Gastroesophageal sphincter (tissue), 4 donors: ENCODE measurements at places on chromosomes 3 and 15. TPM values are rescaled to one million over a fixed set of nuclear protein-coding genes. Genes with fewer than 3 reads are reported as not detected.
A peak's percentile ranks its signal among the peaks of the same experiment; 100 is the strongest.

Gene LMAN1L
- total RNA-seq = not detected

Gene COL8A1
- 136 TPM for total RNA-seq

Gene WNT5A
- total RNA-seq = 5.4 TPM

Gene CFAP100
- not detected for total RNA-seq

Gene PGBD4
- 1.6 TPM for total RNA-seq

Gene KNSTRN
- total RNA-seq = 16.2 TPM

Gene HPS3
- 13.7 TPM for total RNA-seq

Gene TAGLN3
- total RNA-seq = 1.1 TPM

Gene SEC11A
- 63.3 TPM for total RNA-seq

Gene CIDEC
- 12.4 TPM for total RNA-seq

Gene GABRR3
- total RNA-seq = not detected

Gene ADAMTS7
- total RNA-seq = 9.7 TPM

Gene ARHGAP11A
- total RNA-seq = 2.2 TPM

- H3K27me3 ChIP-seq = no peaks in the 10 kb centered on the region
- H3K4me3 ChIP-seq = no peak overlapping the region
- no peaks in the 10 kb centered on the region for H3K36me3 ChIP-seq
- no peaks in the 10 kb centered on the region for H3K4me1 ChIP-seq
- no peak for ATAC-seq
These were observed 328.0 kb upstream of the MDFIC2 start for GRCh38 chr3:70640481-70640880.

DNA sequence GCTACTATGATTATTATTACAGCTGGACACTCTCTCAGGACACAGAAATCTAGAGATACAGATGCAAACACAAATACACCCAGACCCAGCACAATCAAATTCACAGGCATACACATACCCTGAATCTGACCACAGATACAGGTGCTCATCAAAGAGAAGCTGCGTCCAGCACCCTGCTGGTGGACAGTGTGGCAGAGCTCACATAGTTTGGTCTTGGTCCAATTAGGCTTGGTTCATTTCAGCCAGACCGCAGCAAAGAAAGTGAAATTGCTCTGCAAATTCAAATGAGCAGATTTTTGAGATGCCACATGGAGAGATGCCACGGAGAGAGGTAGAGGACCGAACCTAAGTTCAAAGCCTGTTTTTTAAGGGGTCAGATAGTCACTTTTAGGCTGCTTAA is 55.6 kb downstream of the ANAPC13 start:
- no peaks in the 10 kb centered on the region for H3K36me3 ChIP-seq
- ATAC-seq = no peak
- no peaks in the 10 kb centered on the region for H3K27me3 ChIP-seq

DNA sequence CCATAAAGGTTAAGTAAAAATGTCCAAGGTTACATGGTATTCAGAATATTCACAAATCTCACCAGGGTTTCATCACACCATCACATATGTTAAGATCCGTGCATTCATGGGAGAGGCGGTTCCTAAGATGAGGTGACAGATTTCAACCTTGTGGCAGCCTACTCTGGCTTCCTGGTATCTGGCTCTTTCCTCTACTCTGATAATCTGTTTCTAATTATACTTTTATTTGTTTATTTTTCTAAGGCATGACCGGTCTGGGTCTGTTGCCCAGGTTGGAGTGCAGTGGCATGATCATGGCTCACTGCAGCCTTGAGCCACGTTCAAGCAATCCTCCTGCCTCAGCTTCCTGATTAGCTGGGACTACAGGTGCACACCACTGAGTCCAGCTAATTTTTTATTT is 34.4 kb downstream of the RAF1 start:
- no peak for ATAC-seq
- no peak overlapping the region for H3K27ac ChIP-seq
- H3K4me1 ChIP-seq = peaks cover 6% of the 10 kb centered on the region
- no peaks in the 10 kb centered on the region for H3K36me3 ChIP-seq
- H3K27me3 ChIP-seq = no peaks in the 10 kb centered on the region

GRCh38 chr3:70856414-70857162 is 544.1 kb upstream of the MDFIC2 start:
- H3K27ac ChIP-seq = peak overlapping the region; percentile 65
- H3K4me3 ChIP-seq = no peak overlapping the region
- ATAC-seq = no peak
- no peaks in the 10 kb centered on the region for H3K36me3 ChIP-seq

DNA sequence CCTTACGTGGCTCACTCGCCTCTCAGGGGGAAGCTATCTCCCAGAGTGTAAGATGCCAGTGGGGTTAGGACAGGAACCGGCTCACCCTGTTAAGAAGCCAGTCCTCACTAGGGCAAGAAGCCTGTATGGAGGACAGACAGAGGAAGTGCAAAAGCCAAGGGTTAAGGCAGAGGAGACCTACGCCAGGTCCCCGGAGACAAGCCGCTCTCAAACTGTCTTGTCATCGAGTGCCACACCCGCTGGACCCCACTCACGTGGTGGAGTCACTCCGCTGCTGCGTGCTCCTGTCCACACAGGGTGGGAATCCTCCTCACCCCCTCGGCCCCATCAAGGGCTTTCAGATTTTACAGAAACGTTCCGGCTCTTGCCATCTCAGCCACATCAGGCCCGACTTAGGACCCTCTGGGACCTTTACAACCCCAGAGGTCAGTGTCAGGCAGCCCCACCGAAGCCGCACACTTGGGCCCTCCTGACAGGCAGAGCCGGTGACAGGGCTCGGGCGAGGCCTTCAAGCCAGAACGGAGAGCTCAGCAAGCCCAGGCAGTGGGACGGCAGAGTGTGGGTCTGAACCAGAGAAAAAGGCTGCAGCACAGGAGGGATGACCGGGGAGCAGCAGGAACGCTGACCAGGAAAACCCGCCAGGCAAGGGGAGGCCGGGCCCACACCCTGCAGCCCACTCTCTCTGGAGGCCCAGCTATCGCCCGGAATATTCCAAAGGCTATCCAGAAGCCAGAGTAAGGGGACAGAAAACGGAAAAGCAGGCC is 61.7 kb downstream of the XXYLT1 start:
- peak; percentile 21 for ATAC-seq
- H3K27ac ChIP-seq = peak overlapping the region; percentile 91
- peak overlapping the region; percentile 25 for H3K4me3 ChIP-seq

DNA sequence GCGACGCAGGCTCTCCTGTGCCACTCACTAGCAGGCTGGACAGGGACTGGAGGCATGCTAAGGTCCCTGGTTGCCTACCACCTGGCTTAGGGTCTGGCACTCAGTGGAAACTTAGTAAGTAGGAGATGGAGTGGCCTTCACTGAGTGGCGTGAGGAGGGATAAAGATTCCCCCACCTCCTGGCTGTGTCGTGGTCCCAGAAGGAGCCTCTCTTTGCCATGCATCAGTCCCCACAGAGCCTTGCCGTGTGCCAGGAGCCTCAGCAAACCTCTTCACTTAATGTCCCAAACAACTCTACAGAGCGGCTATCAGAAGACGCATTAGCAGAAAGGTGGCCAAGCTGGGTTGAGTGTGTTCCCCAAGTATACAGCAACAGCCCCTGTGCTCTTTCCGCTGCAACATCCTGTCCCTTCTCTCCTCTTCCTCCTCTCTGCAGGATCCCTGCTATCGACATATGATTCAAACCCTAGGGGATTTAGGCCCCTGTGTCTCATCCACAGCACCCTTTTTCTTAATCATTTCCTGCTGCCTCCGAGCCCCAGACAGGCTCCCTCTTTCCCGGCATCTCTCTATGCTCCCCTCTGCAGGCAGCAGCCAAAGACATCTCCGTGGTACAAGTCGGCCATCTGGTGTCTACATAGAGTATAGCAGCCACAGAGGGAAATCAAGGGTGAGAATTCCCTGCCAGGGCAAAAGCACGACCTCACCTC is 66.7 kb downstream of the SLC6A1 start:
- no peak overlapping the region for H3K27ac ChIP-seq
- H3K4me3 ChIP-seq = no peak overlapping the region
- H3K36me3 ChIP-seq = no peaks in the 10 kb centered on the region
- ATAC-seq = peak; percentile 68

DNA sequence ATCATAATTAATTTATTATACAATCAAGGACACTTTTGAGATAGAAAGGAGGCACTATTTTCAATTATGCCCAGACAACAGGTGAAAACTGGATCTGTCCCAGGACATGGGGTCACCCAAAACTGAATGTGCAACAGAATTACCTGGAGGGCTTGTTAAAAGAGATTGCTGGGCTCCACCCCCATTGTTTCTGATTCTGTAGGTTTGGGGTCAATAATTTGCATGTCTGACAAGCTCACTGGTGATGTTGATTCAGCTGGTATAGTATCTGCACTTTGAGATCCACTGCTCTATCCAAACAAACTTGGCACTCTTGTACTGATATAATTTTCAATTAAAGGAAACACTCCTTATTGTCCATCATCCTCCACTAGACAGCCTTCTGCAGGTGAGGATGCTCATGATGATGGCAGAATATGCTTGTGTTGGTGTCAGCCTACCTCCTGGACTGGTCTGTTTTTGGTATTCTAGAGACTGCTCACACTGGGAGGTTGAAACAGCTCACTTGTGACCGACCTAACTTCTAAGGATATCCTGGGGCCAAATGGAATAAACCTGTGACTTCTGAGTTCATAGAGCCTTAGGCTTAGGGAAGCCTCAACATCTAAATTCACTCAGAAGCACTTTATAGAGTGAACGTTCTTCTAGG is 2.2 kb downstream of the P2RY14 start:
- peak overlapping the region; percentile 17 for H3K27ac ChIP-seq
- no peaks in the 10 kb centered on the region for H3K36me3 ChIP-seq
- H3K4me1 ChIP-seq = peaks cover 24% of the 10 kb centered on the region
- no peak for ATAC-seq
- peak overlapping the region; percentile 8 for H3K4me3 ChIP-seq

DNA sequence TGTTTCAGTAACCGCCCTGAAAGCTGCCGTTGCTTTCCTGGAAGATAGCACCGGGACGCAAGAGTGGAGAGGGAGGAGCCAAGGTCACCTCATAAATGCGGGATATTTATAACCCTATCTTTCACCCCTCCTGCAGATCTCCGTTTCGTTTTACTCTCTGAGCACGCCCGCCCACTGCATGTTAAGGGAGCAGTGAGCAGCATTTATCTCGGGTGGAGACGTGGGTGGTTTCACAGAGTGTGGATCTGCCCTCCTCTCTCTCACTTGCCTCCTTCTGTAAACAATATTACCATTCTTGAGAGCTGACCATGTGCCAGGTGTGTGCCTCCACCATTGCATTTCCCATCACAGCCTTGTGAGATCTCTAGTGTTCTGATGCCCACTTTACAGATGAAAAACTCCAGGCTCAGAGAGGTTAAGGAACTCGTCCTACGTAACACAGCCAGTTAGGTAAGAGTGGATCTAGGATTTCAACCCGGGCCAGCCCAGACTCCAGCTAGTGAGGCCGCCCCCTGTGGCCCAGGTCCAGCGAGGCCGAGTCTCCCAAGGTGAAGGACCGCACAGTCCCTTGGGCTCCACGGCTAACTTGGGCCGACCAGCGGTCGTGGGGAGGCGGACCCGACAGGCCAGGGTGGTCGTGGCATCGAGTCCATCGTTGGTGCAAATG is 16.9 kb upstream of the SEMA4B start:
- H3K27ac ChIP-seq = peak overlapping the region; percentile 94
- H3K36me3 ChIP-seq = no peaks in the 10 kb centered on the region
- peak overlapping the region; percentile 68 for H3K4me3 ChIP-seq
- no peaks in the 10 kb centered on the region for H3K27me3 ChIP-seq

- no peak overlapping the region for H3K27ac ChIP-seq
- no peak for ATAC-seq
- H3K27me3 ChIP-seq = no peaks in the 10 kb centered on the region
- no peaks in the 10 kb centered on the region for H3K4me1 ChIP-seq
These were observed 855.5 kb downstream of the ROBO1 start for GRCh38 chr3:78912259-78912658.

DNA sequence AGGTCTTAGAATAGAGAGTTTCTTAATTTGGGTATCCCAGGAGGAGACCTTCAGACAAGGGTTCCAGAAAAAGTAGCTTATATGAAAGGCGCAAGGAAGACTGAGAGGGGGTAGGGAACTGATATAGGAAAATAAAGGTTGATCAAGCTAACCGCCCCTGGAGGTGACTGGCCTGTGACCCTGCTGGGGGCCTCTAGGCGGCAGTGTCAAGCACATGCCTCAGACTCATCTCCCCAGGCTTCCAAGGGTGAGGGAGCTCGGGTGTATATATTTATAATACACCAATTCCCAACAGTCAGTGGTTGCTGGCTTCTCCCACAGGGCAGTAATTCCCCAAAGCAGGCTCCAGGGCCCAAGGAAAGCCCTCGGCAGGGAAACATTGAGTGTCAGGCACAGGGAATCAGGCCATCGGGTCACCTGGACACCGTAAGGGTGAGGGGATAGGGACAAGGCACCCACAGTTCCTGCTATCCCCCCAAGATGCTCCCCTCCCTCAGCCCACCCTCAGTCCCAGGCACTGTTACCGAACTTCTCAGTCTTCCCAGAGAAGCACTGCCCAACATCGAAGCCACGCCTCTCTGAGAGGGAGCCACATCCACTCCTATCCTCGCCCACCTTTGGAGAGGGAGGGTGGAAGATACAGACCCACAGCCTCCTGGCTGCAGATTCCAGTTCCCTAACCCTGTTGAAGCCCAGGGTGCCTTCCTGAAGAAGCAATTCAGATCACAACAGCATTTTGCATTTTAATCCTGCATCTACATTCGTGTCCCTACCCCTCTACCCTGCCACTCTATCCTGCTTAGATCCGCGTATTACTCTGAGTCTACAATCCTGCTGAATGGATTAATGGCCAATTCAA is 19.5 kb upstream of the CAV3 start:
- no peaks in the 10 kb centered on the region for H3K4me1 ChIP-seq
- no peak for ATAC-seq
- H3K27ac ChIP-seq = no peak overlapping the region
- no peaks in the 10 kb centered on the region for H3K36me3 ChIP-seq

DNA sequence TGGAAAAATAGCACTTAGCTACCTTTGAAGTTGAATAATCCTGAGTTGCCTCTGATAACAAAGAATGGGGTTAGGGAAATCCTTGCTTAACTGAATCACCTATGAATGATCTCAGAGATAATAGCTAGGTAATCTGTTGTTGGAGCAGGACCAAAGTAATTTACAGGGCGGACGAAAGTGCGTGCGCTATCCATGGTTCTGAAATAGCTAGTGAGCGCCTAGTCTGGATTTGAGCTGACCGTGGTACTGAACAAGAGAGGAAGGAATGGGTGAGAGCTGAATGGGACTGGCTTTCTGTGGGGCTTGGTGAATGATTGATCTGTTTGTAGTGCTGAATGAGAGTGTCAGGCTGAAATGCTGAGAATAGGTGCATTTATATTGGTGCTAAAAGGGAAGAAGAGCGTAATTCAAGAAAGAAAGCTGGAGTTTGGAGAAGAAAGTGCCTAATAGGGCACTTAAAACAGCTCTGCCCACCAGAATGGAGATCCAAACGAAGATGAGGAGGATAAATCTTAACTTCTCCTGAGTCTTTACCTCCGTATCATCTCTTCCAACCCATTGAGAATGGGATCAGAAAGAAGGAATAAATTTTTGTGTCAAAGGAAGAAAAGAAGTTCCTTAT is 10.1 kb downstream of the SCN10A start:
- no peaks in the 10 kb centered on the region for H3K36me3 ChIP-seq
- no peaks in the 10 kb centered on the region for H3K4me1 ChIP-seq
- H3K27ac ChIP-seq = no peak overlapping the region

- ATAC-seq = no peak
- H3K27ac ChIP-seq = no peak overlapping the region
- no peaks in the 10 kb centered on the region for H3K27me3 ChIP-seq
- H3K4me3 ChIP-seq = no peak overlapping the region
- H3K36me3 ChIP-seq = no peaks in the 10 kb centered on the region
- no peaks in the 10 kb centered on the region for H3K4me1 ChIP-seq
These were observed 71.2 kb upstream of the C3orf80 start for GRCh38 chr3:160154033-160154432.

- H3K27me3 ChIP-seq = no peaks in the 10 kb centered on the region
- no peak for ATAC-seq
- H3K27ac ChIP-seq = no peak overlapping the region
- H3K36me3 ChIP-seq = no peaks in the 10 kb centered on the region
- no peaks in the 10 kb centered on the region for H3K4me1 ChIP-seq
- no peak overlapping the region for H3K4me3 ChIP-seq
These were observed 83.3 kb downstream of the TMCO5A start for GRCh38 chr15:38017721-38018120.
